A549 treated with DMSO at 1 μM for 4 hours (cell line): ENCODE measurements at places on chromosomes 11 and 22. TPM values are rescaled to one million over a fixed set of nuclear protein-coding genes. Genes with fewer than 3 reads are reported as not detected.

The EHF gene
- 0.18 to 1.2 TPM (median 0.59 TPM) in 5 replicates for total RNA-seq

The XRRA1 gene
- 3.9 to 7.1 TPM (median 5.3 TPM) in 5 replicates for total RNA-seq

The LRRC4C gene
- not detected in 5 replicates for total RNA-seq

The FAM227A gene
- total RNA-seq = 0.66 to 1.1 TPM (median 0.73 TPM) in 5 replicates

The PLAAT2 gene
- 0.18 to 0.28 TPM (median 0.24 TPM) in 3 of 5 replicates, not detected in the others for total RNA-seq

The SERPIND1 gene
- not detected in 5 replicates for total RNA-seq

The FIBIN gene
- total RNA-seq = not detected in 5 replicates

The TPCN2 gene
- total RNA-seq = 10.4 to 12.7 TPM (median 11.7 TPM) in 5 replicates

The UBQLNL gene
- total RNA-seq = 0.03 TPM in 2 of 5 replicates, not detected in the others

The IL17RA gene
- 5.1 to 7.8 TPM (median 7.0 TPM) in 5 replicates for total RNA-seq

The B3GAT1 gene
- 0.05 TPM in 1 of 5 replicates, not detected in the others for total RNA-seq

The GGTLC3 gene
- total RNA-seq = not detected in 5 replicates

The NPTXR gene
- 11.7 to 16.4 TPM (median 13.2 TPM) in 5 replicates for total RNA-seq

The UBQLN3 gene
- not detected in 5 replicates for total RNA-seq

The ANGPTL5 gene
- total RNA-seq = not detected in 5 replicates

The C11orf42 gene
- not detected in 5 replicates for total RNA-seq
